ENCODE measurements at places on chromosomes 2 and 18.

- no peak for DNase-seq
Measured at GRCh38 chr2:71757351-71757750, 304.0 kb downstream of the DYSF start.

GRCh38 chr2:7011356-7012083 is 94.3 kb downstream of the RNF144A start:
- DNase-seq, result no peak

- peak; percentile 41 for DNase-seq
Measured at GRCh38 chr2:202172439-202173211, 65.8 kb downstream of the SUMO1 start.

- peak; percentile 67 for DNase-seq
Measured at GRCh38 chr2:190649035-190649797, at the start of gene NAB1. TSS of gene NAB1 (plus strand) at chr2:190649083. CDS start at chr2:190659177, 10,094 bp downstream.

DNA sequence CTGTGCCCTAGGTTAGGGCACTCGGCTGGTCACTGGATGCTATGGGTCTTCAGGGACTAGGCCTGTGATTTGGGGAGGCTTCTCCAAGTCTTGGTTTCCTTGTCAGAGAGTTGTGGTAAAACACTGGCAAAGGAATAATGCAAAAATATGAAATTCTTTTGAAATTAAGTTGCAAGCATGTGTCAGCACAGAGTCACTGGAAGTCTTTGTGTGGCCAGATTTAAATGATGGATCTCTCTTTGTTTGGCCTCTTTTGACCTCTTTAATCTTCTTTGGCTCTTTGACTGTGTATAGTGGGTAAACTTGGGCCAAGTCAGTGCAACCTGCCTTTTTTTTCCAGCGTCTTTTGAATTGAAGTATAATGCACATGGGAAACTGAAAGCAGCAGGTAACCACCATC is 12.1 kb downstream of the HK2 start:
- DNase-seq, result no peak
